ENCODE measurements at places on chromosomes 12 and 14.
A peak's percentile ranks its signal among the peaks of the same experiment; 100 is the strongest.

DNA sequence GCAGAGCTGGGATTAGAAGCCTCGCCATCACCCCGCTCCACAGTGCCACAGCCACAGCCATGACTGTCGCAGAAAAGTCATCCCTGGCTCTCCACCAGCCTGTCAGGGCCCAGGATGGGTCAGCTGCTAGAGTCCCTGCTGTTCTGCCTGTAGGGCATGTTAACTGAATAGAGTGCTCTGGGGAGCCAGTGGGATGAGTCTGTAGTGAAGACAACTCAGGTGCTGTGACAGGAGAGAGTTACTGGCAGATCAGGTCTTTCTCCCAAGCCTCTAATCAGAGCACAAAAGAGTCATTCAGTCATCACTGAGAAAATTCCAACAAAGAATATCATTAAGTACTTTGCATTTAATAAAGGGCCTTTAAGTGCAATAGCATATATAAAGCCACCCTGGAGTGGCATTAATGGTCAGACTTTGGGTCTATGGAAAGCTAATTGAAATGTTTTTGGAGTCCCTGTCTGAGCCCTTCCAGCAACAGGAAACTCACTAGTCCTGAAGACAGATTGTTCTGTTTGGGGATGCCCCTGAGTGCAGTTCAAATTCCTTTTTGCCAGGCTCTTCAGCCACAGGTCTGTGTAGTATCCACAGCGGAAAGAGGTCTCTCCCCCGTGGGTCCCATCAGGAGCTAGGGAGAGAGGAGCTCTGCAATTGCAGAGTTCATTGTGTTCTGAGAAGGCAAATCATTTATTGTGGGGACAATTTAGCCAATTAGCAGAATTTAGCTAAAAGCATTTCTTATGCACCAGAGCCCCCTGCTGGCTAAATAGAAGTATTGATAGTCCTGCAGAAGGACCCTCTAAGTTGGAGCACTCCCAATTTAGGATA lies 45.2 kb upstream of the C14orf132 start:
- DNase-seq, result peak; percentile 0

GRCh38 chr14:103897075-103897947 lies 30.9 kb upstream of the TDRD9 start:
- DNase-seq, result no peak

GRCh38 chr14:21056520-21057163 lies 980 bp upstream of the RNASE8 start:
- no peak for DNase-seq

GRCh38 chr12:26551385-26551784 lies 281.6 kb downstream of the ITPR2 start:
- DNase-seq, result no peak

GRCh38 chr14:68234101-68234905 lies 414.7 kb downstream of the RAD51B start:
- no peak for DNase-seq

GRCh38 chr12:123344086-123344485 lies 20.6 kb downstream of the SBNO1 start:
- DNase-seq, result no peak

DNA sequence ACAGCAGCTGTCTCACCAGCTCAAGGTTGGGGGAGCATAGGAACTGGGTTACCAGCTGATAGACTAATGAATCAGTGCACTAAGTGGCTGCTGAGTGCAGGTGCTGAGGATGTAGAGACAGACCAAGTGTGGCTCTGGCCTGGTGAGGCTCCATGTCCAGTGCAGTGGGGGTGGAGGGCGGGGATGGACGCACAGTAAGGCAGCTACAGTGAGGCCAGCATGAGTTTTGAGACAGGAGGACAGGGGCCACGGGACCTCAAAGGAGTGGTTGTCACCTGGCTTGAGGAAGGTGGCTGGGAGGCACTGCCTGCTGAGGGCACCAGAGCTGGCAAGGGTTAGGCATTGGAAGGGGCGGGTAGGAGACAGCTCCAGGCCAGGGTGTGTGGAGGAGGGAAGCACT lies 37.0 kb downstream of the SYNE3 start:
- DNase-seq, result no peak

DNA sequence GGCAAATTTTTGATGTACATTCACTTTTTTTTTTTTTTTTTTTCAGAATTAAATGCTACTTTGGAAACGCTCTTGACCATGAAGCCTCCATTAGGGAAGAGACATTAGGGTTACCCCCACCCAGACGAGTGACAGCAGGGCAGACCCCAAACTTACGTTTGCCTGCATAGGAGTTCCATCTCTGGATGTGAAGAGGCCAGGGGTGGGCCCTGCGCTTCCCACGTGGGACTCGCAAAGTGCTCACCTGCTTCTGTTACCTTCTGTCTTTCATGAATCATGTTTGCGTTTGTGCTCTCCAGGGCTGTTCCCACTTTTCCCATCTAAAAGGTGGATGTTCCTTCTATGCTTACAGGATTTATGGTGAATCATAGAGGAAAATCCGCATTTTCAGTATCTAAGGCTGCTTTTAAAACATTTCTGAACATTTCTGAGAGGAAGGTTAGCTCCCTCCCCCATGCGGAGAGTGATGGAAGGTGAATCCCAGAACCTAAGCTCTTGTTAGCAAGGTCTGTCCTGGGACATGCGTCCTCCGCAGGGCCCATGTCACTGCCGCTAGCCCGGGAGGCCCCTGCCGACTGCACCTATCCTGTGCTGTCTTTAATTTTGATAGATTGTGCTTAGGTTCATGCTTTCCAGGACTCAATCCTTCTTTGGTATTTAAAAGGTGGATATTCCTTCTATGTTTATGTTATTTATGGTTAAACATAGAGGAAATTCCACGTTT lies 135.7 kb upstream of the RTL1 start:
- no peak for DNase-seq

DNA sequence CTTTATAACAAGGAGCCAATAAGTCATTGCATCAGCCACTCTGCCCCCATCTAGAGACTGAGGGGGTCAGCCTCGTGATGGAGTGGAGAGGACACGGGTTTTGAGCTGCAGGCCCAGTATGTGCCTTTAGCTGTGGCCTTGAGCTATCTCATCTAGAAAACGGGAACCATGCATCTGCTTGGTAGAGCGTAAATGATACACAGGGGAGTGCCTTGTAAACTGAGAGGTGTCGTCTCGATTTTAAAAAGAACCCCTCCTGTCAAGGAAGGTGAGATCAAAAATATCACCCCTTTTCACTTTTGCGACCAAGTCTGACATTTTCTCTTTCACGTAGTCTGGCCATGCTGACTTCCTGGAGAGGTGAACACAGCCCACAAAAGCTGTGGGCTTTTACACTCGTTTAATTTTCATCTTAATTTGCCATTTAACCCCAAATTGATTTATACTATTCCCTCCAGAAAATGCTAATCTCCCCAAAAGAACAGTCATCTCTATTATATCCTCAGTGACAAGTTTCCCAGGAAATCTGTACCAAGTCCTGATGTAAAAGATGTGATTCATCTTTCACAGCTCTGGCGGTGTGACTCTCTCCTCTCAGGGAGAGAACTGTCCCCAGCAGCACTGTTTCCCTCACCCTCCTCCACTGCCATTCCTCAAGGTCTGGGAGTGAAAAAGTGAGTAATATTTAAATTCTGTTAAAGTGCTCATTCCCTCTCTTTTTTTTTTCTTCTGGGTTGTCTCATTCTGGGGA lies 30.6 kb downstream of the VCPKMT start:
- no peak for DNase-seq

GRCh38 chr12:12528361-12529270 lies 34.0 kb downstream of the DUSP16 start:
- no peak for DNase-seq

- DNase-seq, result no peak
These were observed 18.6 kb downstream of the GSC start for GRCh38 chr14:94751321-94751720.

GRCh38 chr12:42473561-42473960 lies 116.0 kb downstream of the PRICKLE1 start:
- DNase-seq, result no peak

- DNase-seq, result no peak
These were observed 212.8 kb downstream of the CACNA1C start for GRCh38 chr12:2265461-2266167.

DNA sequence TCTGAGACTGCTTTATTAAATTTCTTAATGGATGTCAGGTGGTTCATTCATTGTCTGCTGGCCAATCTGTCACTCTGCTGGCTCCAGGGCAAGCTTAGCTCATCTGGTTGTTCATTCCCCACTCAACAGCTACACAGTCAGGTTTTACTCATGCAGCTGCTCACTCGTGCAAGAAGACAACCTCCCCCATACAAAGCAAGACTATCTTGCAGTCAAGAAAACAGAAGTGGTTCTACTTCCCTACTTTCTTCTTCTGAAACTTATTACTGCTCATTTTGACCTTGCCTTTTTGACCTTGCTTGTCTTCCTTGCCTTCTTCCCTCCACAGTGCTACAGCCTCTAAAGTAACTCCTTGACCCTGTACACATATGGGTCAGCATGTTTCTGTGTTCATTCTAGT lies 277.9 kb downstream of the SSPN start:
- no peak for DNase-seq

All from stimulated activated CD8-positive, alpha-beta memory T cell treated with anti-CD3 and anti-CD28 coated beads, Interleukin-12 subunit alpha, Interleukin-12 subunit beta, amount 100 ng/mL, for 1 hour (primary cell).